ENCODE measurements at places on chromosomes 7 and 10. TPM values are rescaled to one million over a fixed set of nuclear protein-coding genes. Genes with fewer than 3 reads are reported as not detected.

The SSC4D gene
- 0.97 TPM for total RNA-seq

The ZNF789 gene
- 3.4 TPM for total RNA-seq

The DKK1 gene
- not detected for total RNA-seq

The ZNF365 gene
- total RNA-seq = not detected

The FEZF1 gene
- total RNA-seq = not detected

The FRAT1 gene
- 5.3 TPM for total RNA-seq

The IDI2 gene
- total RNA-seq = 0.16 TPM

The ELFN1 gene
- 10.8 TPM for total RNA-seq

The MSMB gene
- total RNA-seq = not detected

The CTTNBP2 gene
- 2.0 TPM for total RNA-seq

Data from Right ventricle myocardium superior (tissue), 1 donor.